Activated CD4-positive, alpha-beta memory T cell treated with anti-CD3 and anti-CD28 coated beads, Interleukin-2, amount 10 ng/mL, durations not matched to agents 7 days and 5 days (primary cell): ENCODE measurements at places on chromosomes 11 and 22. TPM values are rescaled to one million over a fixed set of nuclear protein-coding genes. Genes with fewer than 3 reads are reported as not detected.
A peak's percentile ranks its signal among the peaks of the same experiment; 100 is the strongest.

GRCh38 chr11:19735157-19735908, 22.7 kb downstream of the NAV2 start:
- H3K4me1 ChIP-seq = no peaks in the 10 kb centered on the region
- no peak overlapping the region for H3K4me3 ChIP-seq
- no peaks in the 10 kb centered on the region for H3K36me3 ChIP-seq
- no peaks in the 10 kb centered on the region for H3K27me3 ChIP-seq
- no peak overlapping the region for H3K27ac ChIP-seq

DNA sequence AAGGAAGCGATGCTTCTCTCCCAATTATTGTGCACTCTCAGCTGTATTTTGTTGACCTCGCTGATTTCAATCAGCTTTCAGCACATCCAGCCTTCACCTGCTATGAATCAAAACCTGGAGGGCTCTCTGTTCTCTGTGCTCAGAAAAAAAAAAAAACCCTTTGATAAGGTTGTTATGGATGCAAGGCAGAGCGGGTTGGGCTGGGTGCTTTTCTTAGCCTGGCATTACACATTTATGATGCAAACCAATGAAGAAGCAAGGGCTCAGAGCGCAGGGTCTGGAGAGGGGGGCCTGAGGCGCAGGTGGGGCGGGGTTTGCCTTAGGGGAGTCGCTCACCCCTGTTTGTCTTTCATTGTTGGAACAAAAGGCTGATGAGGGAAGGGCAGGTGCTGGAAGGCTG, 86.0 kb upstream of the CADM1 start:
- no peak overlapping the region for H3K4me3 ChIP-seq
- DNase-seq = no peak
- no peaks in the 10 kb centered on the region for H3K36me3 ChIP-seq

GRCh38 chr22:50318356-50318697, 8.5 kb downstream of the DENND6B start:
- no peak overlapping the region for H3K27ac ChIP-seq
- DNase-seq = no peak
- no peaks in the 10 kb centered on the region for H3K36me3 ChIP-seq
- peaks cover 20% of the 10 kb centered on the region for H3K4me1 ChIP-seq
- H3K4me3 ChIP-seq = no peak overlapping the region
- no peaks in the 10 kb centered on the region for H3K27me3 ChIP-seq

- no peak overlapping the region for H3K4me3 ChIP-seq
- H3K27me3 ChIP-seq = peaks cover 13% of the 10 kb centered on the region
- no peak overlapping the region for H3K27ac ChIP-seq
- H3K36me3 ChIP-seq = no peaks in the 10 kb centered on the region
- H3K4me1 ChIP-seq = no peaks in the 10 kb centered on the region
These were observed 115.4 kb downstream of the BRD1 start for GRCh38 chr22:49712195-49712791.

- peaks cover 55% of the 10 kb centered on the region for H3K4me1 ChIP-seq
- peak overlapping the region; percentile 38 for H3K4me3 ChIP-seq
- H3K36me3 ChIP-seq = no peaks in the 10 kb centered on the region
- DNase-seq = peak; percentile 63
- H3K27me3 ChIP-seq = peaks cover 17% of the 10 kb centered on the region
These were observed 1.2 kb downstream of the CARNS1 start for GRCh38 chr11:67416416-67417335.

GRCh38 chr11:79220171-79220570, 220.7 kb downstream of the TENM4 start:
- no peak for DNase-seq
- H3K4me1 ChIP-seq = no peaks in the 10 kb centered on the region
- no peaks in the 10 kb centered on the region for H3K36me3 ChIP-seq
- H3K4me3 ChIP-seq = no peak overlapping the region
- no peak overlapping the region for H3K27ac ChIP-seq

- H3K4me1 ChIP-seq = no peaks in the 10 kb centered on the region
- peaks cover 2% of the 10 kb centered on the region for H3K27me3 ChIP-seq
- H3K36me3 ChIP-seq = no peaks in the 10 kb centered on the region
- H3K27ac ChIP-seq = no peak overlapping the region
- no peak overlapping the region for H3K4me3 ChIP-seq
These were observed 30.4 kb upstream of the SYT7 start for GRCh38 chr11:61611309-61611708.

DNA sequence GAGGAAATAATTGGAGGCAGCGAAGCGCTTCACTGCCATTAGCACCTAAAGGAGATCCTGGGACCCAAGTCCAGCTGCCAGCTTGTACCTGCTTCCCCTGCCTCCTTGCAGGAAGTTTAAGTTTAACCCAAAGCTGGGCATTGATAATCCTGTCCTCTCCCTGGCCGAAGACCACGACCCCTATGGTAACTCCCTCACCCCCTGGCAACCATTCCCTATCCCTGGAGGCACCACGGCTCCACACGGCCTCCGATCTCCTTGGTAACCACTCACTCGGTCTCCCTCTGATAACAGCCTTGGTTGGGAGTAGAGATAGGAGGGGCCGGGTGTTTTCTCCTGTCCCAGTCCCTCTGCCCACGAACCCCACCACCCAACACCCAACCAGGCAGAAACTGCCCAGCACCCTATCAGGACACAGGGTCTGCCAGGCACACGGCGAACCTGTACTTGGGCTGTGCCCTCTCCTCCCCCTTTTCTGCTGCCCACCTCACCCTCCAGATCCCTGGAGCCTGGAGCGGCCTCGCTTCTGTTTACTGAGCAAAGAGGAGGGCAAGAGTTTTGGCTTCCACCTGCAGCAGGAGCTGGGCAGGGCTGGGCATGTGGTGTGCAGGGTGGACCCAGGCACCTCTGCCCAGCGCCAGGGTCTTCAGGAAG, 833 bp downstream of the NHERF4 start:
- no peaks in the 10 kb centered on the region for H3K36me3 ChIP-seq
- H3K27me3 ChIP-seq = no peaks in the 10 kb centered on the region
- no peaks in the 10 kb centered on the region for H3K4me1 ChIP-seq
- H3K4me3 ChIP-seq = no peak overlapping the region
- H3K27ac ChIP-seq = no peak overlapping the region

- no peak for DNase-seq
- H3K27ac ChIP-seq = no peak overlapping the region
- H3K4me3 ChIP-seq = no peak overlapping the region
- no peaks in the 10 kb centered on the region for H3K27me3 ChIP-seq
These were observed 417.0 kb upstream of the DDI1 start for GRCh38 chr11:103619480-103619879.

GRCh38 chr11:5242208-5242607, 7.4 kb downstream of the HBG1 start:
- DNase-seq = no peak
- H3K4me1 ChIP-seq = no peaks in the 10 kb centered on the region
- no peaks in the 10 kb centered on the region for H3K36me3 ChIP-seq
- H3K4me3 ChIP-seq = no peak overlapping the region
- H3K27ac ChIP-seq = no peak overlapping the region

DNA sequence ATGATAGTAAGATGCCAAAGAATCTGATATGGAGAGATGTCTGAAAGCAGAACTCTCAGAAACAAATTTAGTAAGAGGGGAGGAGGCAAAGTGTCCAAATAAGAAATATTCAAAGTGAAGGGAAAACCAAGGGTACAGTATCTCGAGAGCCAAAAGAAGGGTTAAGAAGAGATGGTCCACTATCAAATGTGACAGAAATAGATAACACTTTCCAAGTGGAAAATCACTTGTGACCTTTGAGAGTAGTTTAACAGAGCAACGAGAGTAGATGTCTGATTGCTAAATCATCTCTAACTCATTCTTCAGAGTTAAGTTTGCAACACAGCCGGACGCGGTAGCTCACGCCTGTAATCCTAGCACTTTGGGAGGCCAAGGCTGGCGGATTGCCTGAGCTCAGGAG, 4.3 kb upstream of the BUD13 start:
- H3K36me3 ChIP-seq = peaks cover 68% of the 10 kb centered on the region
- peak overlapping the region; percentile 34 for H3K27ac ChIP-seq
- no peak overlapping the region for H3K4me3 ChIP-seq
- peaks cover 62% of the 10 kb centered on the region for H3K4me1 ChIP-seq
- no peak for DNase-seq

- H3K36me3 ChIP-seq = no peaks in the 10 kb centered on the region
- H3K4me3 ChIP-seq = no peak overlapping the region
- DNase-seq = no peak
- H3K27ac ChIP-seq = no peak overlapping the region
- H3K27me3 ChIP-seq = no peaks in the 10 kb centered on the region
These were observed 1151.7 kb upstream of the TENM4 start for GRCh38 chr11:80592546-80592945.

- no peak for DNase-seq
- no peak overlapping the region for H3K4me3 ChIP-seq
- peaks cover 23% of the 10 kb centered on the region for H3K36me3 ChIP-seq
- no peaks in the 10 kb centered on the region for H3K27me3 ChIP-seq
These were observed 737 bp upstream of the STIP1 start for GRCh38 chr11:64185175-64185692.

- no peak overlapping the region for H3K27ac ChIP-seq
- H3K4me1 ChIP-seq = no peaks in the 10 kb centered on the region
- no peak for DNase-seq
These were observed 23.2 kb downstream of the AMOTL1 start for GRCh38 chr11:94791216-94791889.

GRCh38 chr11:81303038-81303664, 1430.5 kb downstream of the FAM181B start:
- H3K4me1 ChIP-seq = no peaks in the 10 kb centered on the region
- H3K4me3 ChIP-seq = no peak overlapping the region
- no peak for DNase-seq
- no peaks in the 10 kb centered on the region for H3K27me3 ChIP-seq

- H3K27me3 ChIP-seq = no peaks in the 10 kb centered on the region
- peaks cover 48% of the 10 kb centered on the region for H3K4me1 ChIP-seq
- peak overlapping the region; percentile 91 for H3K4me3 ChIP-seq
- DNase-seq = no peak
- peak overlapping the region; percentile 83 for H3K27ac ChIP-seq
- peaks cover 32% of the 10 kb centered on the region for H3K36me3 ChIP-seq
These were observed 539 bp downstream of the SLC35C1 start for GRCh38 chr11:45805305-45806071.

DNA sequence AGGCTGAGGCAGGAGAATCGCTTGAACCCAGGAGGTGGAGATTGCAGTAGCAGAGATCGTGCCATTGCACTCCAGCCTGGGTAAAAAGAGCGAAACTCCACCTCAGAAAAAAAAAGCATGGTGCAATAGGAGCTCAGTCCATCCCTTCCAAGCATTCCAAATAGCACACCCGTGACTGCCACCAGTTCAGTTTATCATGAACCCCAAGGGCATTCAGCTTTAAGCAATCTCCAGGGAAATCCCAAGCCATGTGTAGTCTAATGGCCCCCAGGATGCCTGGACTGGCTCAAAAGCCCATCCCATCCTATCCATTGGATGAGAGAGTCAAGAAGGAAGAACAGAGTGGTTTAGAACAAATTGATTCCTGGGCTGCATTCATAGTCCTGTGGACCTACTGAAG, 16.2 kb downstream of the MICAL3 start:
- H3K27me3 ChIP-seq = peaks cover 9% of the 10 kb centered on the region
- H3K27ac ChIP-seq = no peak overlapping the region
- no peak overlapping the region for H3K4me3 ChIP-seq
- H3K4me1 ChIP-seq = peaks cover 5% of the 10 kb centered on the region
- H3K36me3 ChIP-seq = no peaks in the 10 kb centered on the region

- DNase-seq = no peak
- H3K27ac ChIP-seq = no peak overlapping the region
- H3K4me1 ChIP-seq = peaks cover 37% of the 10 kb centered on the region
- no peaks in the 10 kb centered on the region for H3K36me3 ChIP-seq
- no peak overlapping the region for H3K4me3 ChIP-seq
These were observed 46.8 kb downstream of the PLAAT5 start for GRCh38 chr11:63444160-63444559.

- H3K27me3 ChIP-seq = no peaks in the 10 kb centered on the region
- no peak overlapping the region for H3K27ac ChIP-seq
- DNase-seq = no peak
- H3K4me1 ChIP-seq = no peaks in the 10 kb centered on the region
These were observed 154.9 kb downstream of the TRPC6 start for GRCh38 chr11:101428918-101429317.

- no peak overlapping the region for H3K27ac ChIP-seq
- DNase-seq = no peak
- peaks cover 24% of the 10 kb centered on the region for H3K27me3 ChIP-seq
- no peak overlapping the region for H3K4me3 ChIP-seq
- no peaks in the 10 kb centered on the region for H3K4me1 ChIP-seq
These were observed 9.2 kb upstream of the NARS2 start for GRCh38 chr11:78583889-78584288.

GRCh38 chr11:114228435-114229411, 67.5 kb upstream of the NNMT start:
- no peak for DNase-seq
- peaks cover 16% of the 10 kb centered on the region for H3K27me3 ChIP-seq
- H3K4me3 ChIP-seq = no peak overlapping the region
- H3K27ac ChIP-seq = no peak overlapping the region
- peaks cover 28% of the 10 kb centered on the region for H3K4me1 ChIP-seq

GRCh38 chr11:117510646-117511045, 183.0 kb downstream of the CEP164 start:
- H3K27ac ChIP-seq = no peak overlapping the region
- H3K4me1 ChIP-seq = no peaks in the 10 kb centered on the region
- no peak for DNase-seq
- no peak overlapping the region for H3K4me3 ChIP-seq

GRCh38 chr22:38481871-38482332, 14.0 kb downstream of the KDELR3 start:
- H3K27me3 ChIP-seq = no peaks in the 10 kb centered on the region
- H3K27ac ChIP-seq = no peak overlapping the region
- DNase-seq = no peak
- no peak overlapping the region for H3K4me3 ChIP-seq

DNA sequence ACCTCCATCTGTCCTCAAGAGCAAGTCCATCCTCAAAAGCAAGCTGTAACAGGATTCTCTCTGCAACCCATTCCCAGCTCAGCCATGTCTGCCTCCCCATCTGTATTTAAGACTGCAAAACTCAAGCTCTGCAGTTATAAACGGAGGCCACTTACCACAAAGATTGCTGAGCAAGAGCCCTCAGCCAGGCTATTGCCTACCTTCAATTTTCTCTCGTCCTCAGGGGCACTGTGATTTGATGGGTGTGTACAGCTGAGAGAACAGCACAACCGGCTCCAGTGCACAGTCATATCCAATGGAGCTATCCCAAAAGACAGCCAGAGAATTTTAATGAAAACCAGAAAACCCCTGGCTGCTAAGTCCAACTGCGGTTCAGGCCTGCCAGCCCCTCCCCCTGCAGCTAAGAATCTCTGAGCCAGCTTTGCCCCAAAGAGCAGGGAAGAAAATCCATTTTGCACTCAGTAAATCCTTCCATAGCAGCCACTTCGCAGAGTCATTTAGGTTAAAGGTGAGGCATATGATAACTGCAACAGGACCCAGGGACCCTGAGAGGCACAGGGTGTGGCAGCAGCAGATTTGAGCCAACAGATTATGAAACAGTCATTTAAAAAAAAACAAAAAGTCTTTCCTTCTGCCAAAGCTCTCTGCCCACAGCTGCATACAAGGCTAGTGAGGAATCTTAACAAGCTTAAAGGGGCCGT, 37.6 kb downstream of the RAB30 start:
- H3K27ac ChIP-seq = no peak overlapping the region
- no peaks in the 10 kb centered on the region for H3K27me3 ChIP-seq
- H3K36me3 ChIP-seq = no peaks in the 10 kb centered on the region
- H3K4me1 ChIP-seq = peaks cover 18% of the 10 kb centered on the region
- no peak for DNase-seq
- H3K4me3 ChIP-seq = no peak overlapping the region

The OR8G1 gene
- not detected for total RNA-seq

The OR4D5 gene
- total RNA-seq = not detected

The OR2D2 gene
- total RNA-seq = not detected

The CNTN5 gene
- not detected for total RNA-seq

The GPR83 gene
- 0.08 TPM for total RNA-seq

The SYT7 gene
- not detected for total RNA-seq

The DEUP1 gene
- not detected for total RNA-seq

The OR10G4 gene
- total RNA-seq = not detected

The GALNT18 gene
- 0.93 TPM for total RNA-seq

The C11orf52 gene
- not detected for total RNA-seq

The C11orf71 gene
- total RNA-seq = 7.6 TPM
